ENCODE measurements at places on chromosomes 12 and 14.

- DNase-seq: peak; percentile 49
Observed at GRCh38 chr12:94074980-94075629, 73.3 kb upstream of the PLXNC1 start.

GRCh38 chr12:51771008-51771407 lies 77.5 kb downstream of the FIGNL2 start:
- DNase-seq: no peak

DNA sequence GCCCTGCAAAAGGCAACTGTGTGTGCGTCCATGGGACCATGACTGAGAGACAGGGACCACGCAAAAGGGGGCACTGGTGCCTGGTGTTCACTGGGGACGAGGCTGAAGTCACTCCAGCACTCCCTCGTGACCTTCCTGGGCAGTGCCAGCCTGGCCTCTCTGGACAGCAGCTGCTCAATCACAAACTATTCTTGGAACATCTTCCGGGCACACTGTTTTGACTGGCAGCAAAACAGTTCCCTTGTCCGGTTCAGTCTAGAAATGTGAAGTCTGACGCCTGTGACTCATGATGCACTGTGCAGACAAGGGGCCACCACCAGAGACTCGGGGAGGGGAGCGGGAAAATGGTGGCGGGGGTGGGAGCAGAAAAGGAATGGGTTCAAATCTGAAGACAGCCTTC lies 20.8 kb downstream of the SNRNP35 start:
- no peak for DNase-seq

DNA sequence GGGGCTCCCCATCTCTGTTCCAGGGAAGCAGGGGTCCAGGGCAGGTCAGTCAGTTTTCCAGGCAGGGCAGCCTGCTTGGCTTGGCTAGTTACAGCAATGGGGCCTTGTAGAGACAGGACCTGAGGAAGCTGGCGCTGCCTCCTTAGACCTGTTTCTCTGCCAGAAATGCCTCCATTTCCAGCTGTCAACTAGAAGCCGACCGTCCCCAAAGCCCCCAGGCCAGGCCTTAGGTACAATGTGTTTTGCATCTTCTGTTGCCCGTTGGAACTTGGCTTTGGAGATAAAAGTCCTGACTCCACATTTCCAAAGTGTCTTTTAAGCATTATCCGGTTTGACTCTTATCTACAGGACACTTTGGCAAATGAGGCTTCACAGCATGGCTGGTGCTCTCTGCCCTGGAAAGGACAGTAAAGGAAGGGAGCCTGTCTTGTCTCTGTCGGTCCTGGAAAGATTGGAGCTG lies 42.6 kb downstream of the KRT80 start:
- DNase-seq: no peak

DNA sequence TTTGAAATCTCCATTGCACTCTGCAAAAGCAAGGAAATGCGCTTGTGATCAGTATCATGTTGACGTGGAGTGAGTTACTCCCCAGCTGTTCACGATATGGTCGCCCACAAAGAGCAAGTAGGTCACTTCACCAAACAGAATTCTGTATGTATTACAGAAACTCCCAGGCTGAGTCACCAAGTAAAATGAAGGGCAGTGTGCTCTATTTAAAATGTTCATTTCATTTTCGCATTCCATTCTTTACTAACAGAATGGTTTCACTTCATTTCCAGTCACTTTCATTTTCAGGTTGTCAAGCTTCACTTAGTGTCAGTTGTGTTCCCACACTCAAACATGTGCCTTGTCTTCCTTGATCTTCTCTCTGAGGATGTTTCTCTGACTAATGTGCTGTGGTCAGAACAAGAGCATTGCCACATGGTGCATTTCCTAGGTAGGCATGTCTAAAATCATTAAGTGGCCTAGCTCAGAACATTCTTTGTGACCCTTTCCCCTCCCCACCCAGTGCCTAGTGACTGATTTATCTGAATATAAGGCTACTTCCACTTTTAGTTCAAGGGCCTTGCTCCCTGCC lies 391.2 kb downstream of the RAD51B start:
- peak; percentile 87 for DNase-seq

GRCh38 chr14:75634848-75635247 lies 25.8 kb downstream of the ERG28 start:
- no peak for DNase-seq

DNA sequence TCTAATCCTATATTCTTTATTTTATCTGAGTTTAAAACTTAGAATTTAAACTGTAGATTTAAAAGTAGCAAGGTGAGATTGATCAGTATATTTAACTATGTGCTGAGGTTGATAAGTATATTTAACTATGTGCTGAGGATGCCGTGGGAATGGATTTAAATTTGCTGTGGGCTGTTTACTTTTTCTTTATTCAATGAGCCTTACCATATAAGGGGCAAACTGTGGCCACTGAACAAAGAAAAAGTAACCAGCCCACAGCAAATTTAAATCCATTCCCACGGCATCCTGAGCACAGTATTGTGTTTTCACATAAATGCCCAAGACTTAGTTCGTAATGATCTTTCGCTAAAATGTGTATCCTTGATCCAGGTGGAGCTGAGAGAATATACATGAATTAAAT lies 43.1 kb downstream of the PROX2 start:
- no peak for DNase-seq

DNA sequence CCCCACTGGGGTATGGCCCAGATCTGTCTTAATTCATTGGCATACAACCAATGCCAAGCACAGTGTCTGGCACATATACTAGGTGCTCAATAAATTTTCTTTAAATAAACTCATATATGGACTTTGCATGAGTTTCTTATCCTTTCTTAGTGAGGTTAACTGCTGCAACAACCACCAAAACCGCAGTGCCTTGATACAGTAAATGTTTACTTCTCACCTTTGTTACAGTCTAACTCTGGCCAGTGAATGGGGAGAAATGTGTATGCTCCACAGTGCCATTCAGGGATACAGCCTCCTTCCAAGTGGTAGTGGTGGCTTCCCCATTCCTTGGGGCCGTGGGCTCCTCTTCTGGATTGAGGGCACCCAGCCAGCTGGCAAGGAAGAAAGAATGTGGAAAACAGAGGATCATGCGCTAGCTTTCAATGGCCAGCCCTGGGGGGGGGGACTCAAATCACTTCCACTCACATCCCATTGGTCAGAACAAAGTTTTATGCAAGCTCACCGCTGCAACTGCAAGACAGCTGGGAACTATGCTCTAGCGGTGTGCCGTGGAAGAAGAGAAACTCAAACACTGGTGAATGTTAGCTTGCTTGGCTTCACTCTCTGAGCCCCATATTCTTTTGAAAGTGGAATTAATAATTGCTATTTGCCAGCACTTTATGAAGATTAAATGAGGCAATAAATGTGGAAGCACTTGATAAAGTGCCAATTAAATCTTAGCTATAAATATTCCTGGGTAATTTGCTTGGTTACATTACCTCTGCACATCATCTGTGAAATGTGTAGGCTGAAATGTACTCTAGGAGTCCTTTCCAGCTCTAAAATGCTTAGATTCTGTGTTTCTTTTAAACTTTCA lies 51.0 kb upstream of the SOCS2 start:
- DNase-seq: no peak

DNA sequence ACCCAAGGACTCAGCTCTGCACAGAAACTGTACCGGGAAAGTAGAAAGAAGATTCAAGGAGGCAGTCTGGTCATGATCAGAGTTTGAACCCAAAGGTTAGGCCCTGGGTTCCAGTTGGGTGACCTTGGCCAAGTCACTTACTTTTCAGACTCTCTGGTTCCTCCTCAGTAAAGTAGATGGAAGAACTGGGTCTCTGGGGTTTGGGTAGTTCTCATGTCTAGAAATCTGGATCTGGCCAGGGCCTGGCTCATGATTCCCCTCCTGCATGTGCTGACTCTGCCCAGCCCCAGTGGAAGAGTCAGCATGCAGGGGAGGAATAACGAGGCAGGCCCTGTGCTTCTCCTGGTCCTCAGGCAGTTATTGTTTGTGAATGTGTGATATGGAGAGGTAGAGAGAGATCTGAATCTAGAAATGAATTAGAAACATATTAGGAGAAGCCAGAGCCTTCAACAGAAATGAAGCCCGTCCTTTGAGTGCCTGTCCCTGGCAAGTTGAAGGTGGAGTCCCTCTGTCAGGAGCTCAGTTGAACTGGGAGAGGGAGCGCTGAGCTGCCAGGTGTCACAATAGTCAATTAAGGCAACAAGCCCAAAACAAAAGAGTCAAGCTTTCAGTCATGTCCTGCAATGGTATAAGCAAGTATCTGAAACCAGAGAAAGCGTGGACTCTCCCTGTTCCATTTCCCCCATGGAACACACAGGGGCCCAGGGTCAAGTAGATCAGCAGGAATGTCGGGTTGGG lies 131.3 kb upstream of the HIF1A start:
- no peak for DNase-seq

GRCh38 chr14:77825895-77826519 lies 26.1 kb downstream of the ADCK1 start:
- no peak for DNase-seq

DNA sequence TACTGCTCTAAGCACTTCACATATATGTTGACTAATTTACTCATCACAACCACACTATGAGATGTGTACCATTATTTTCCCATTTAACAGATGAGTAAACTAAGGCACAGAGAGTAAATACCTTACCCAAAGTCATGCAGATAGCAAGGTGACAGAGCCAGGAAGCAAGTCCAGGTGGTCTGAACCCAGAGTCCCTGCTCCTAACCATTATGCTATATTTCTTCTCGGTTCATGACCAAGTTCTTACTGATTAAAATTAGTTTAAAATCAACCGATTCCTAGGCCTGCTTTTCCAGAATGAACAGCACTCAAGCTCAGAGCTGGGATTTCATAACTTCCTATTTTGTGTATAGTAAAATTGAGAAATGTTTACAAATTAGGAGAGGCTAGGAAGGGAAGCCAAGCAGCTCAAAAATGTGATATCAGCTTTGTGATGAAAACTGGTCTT lies 85.5 kb upstream of the EGLN3 start:
- no peak for DNase-seq

DNA sequence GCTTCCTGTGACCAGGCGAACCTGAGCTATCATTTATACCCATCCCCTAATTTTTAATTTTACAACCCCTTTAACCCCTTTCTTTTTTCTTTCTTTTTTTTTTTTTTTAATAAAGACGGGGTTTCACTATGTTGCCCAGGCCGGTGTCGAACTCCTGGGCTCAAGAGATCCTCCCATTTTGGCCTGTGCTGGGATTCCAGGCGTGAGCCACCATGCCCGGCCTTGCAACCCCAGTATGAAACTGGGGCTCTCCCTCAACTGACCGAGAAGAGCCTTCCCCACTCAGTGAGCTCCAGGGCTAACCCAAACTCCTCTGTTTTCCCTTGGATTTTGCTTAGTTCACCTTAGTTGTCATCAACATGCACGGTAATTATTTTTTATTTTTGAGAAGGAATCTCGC lies 992 bp downstream of the CPSF2 start:
- no peak for DNase-seq

GRCh38 chr12:11814374-11814773 lies 164.9 kb downstream of the ETV6 start:
- peak; percentile 75 for DNase-seq

- DNase-seq: no peak
Observed at GRCh38 chr12:54286042-54287030, 5.8 kb downstream of the HNRNPA1 start.

GRCh38 chr12:129190827-129191226 lies 337.5 kb downstream of the GLT1D1 start:
- no peak for DNase-seq

- peak; percentile 56 for DNase-seq
Observed at GRCh38 chr14:89767861-89768268, 186.7 kb downstream of the EFCAB11 start.

- no peak for DNase-seq
Observed at GRCh38 chr14:103228076-103228806, 105.0 kb downstream of the TNFAIP2 start.

- DNase-seq: no peak
Observed at GRCh38 chr12:71896205-71896882, 42.3 kb upstream of the TPH2 start.
